ENCODE measurements at places on chromosomes 11 and 22.
A peak's percentile ranks its signal among the peaks of the same experiment; 100 is the strongest.

DNA sequence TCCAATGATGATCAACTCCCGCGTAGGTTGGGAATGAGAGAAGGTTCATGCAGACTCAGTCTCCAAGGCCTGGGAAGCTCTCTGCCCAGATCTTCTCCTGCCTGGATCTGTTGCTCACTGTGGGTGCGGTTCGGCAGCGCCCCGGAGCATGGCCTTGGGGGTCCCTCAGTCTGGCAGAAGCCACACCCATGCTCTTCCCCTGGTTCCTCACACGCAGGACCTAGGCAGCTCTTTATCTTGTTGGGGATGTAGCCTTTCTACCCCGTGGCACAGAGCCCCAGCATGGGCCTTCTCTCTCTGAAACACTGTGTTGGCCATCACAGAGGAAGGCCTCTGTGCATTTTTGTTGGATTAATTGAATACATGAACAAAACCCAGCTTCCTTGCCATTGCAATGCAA lies 1461.6 kb downstream of the BRD1 start:
- no peak for DNase-seq

- DNase-seq = no peak
Observed at GRCh38 chr22:32570501-32570900, 95.9 kb downstream of the FBXO7 start.

DNA sequence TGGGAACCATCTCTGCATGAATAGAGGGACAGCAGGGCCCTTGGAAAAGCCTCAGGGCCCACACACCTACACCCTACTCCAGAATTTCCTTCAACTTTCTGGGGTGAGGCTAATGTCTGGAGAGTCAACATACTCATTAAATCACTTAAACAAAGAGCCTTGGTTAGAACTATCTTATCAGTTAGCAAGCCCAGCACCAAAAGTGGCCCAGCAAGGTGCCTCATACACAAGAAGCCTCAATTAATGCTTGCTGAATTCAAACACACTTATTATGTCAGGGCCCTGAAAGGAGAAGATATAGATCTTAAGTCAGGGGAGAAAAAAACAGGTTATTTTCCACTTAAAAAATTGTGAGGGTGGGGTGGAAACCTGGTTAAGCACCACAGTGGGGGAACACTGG lies 61.4 kb downstream of the C11orf58 start:
- DNase-seq = no peak

GRCh38 chr11:101914738-101915426 lies at the start of gene CEP126:
Gene CEP126 (plus strand): TSS chr11:101915010. CDS start chr11:101915285, 275 bp downstream.
- peak; percentile 97 for DNase-seq

DNA sequence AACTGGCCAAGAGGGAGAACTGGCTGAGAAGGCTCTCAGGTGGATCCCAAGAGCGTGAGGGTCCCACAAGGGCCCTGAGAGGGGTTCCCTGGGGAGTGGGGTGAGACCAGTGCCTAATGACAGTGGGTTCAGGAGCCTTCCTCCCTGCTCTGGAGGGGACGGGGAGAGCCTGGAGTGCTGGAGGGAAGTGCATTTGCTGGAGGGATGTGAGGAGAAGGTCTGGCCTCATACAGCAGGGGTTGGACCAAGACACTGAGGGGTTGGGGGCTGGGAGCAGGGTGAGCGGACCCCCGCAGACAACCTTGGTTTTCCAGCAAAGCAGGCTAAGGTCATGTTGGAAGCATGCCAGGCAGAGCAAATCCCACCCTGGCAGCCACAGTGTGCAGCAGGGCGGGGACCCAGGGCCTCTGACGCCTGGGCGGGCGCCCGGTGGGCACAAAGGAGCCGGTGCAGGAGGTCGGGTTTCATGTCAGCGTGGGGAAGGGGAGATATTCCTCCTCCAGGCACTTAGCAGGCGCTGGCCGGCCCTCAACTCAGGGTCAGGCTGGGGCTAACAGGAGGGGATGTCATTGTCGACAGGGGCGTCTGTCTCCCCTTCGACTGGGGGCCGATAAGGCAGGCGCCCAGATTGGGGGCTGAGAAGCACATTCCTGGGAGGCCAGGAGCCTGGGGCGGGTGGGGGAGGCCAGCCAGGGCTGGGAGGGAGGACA lies 3.1 kb upstream of the DERL3 start:
- DNase-seq = no peak
